Right lung (tissue), 10 donors: ENCODE measurements at places on chromosomes 7 and 10.
A peak's percentile ranks its signal among the peaks of the same experiment; 100 is the strongest.

- no peak for DNase-seq
Measured at GRCh38 chr10:22931948-22932347, 4.1 kb downstream of the ARMC3 start.

- DNase-seq: no peak
Measured at GRCh38 chr10:88744002-88744401, 15.8 kb upstream of the LIPN start.

DNA sequence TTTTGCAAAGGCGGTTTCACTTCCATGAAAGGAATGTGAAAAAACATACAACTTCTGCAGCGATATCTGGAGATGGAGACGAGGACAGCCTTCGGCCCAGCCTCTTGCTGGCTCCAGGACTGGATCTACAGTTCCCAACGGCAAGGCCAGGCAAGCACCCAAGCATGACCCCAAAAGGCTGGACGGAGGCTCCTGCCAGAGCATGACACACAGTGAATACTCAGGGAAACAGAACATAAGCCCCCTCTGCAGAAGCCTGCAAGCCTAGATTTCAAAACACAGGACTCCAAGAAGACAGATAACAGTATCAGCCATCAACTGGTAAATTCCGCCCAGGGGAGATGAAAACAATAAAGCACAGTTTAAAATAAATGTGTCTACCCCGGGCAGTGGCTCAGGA, 3.3 kb upstream of the LRRC27 start:
- no peak for DNase-seq

- peak; percentile 17 for DNase-seq
Measured at GRCh38 chr10:126503392-126504062, 115.2 kb upstream of the ADAM12 start.
